ENCODE measurements at places on chromosomes 1 and 21.
A peak's percentile ranks its signal among the peaks of the same experiment; 100 is the strongest.

- peak; percentile 94 for DNase-seq
Measured at GRCh38 chr1:23473037-23473800, 10.8 kb downstream of the ASAP3 start.

- peak; percentile 71 for DNase-seq
Measured at GRCh38 chr1:202365092-202365815, 16.8 kb downstream of the PPP1R12B start.

- no peak for DNase-seq
Measured at GRCh38 chr1:216627252-216627651, 96.0 kb downstream of the ESRRG start.

DNA sequence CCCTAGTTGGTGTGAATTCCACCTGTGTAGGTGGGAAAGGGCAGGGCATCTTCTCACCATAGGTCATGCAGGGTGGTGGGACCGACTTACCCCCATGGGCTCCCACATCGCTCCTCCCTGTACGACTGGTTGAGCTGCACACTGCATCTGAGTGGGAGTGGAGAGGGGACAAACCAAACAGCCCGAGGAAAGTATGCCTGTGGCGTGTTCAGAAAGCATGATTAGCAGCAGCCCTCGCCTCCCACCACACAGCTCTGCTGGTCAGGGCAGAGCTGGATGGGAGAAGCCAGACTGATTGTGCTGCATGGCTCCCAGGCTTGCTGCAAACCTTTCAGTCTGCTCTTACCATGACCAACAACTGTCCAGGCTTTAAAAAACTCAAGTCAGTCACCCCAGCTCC, 24.4 kb downstream of the VANGL1 start:
- no peak for DNase-seq

DNA sequence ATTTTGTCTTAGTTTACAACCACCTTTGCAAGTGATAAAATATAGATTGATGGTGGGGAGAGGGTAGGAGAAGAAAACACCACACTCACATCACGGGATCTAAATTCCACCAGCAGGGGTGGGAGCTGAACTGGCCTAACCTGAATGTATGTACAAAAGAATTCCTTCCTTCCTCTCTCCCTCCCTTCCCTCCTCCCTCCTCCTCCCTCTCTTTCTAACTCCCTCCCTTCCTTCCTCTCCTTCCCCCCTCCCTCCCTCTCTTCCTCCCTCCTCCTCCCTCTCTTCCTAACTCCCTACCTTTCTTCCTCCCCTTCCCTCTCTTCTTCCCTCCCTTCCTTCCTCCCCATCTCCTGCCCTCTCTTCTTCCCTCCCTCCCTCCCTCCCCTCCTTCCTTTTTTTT, 40.2 kb downstream of the HIVEP3 start:
- DNase-seq = no peak

- DNase-seq = peak; percentile 34
Measured at GRCh38 chr1:11749203-11749689, 12.7 kb upstream of the C1orf167 start.

GRCh38 chr1:58829866-58830265, 46.0 kb upstream of the JUN start:
- DNase-seq = no peak

- DNase-seq = peak; percentile 57
Measured at GRCh38 chr1:213014642-213015041, 1.0 kb downstream of the ANGEL2 start.

DNA sequence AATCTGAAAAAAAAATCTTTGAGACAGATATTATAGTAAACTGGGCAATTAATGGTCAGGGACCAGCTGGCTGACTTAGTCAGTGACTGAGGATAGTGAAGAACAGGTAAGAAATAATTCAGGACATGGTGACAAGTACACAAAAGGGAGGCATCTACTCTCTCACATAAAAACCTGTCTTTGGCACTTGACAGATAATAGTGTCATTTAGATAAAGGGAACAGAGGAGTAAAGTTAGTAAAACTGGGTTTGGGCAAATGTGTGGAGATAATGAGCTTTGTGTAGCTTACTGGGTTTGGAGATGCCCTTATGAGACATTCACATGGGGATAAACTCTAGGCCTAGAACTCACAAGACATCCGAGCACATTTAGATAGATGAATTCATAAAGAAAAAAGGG, 4.0 kb downstream of the SSX2IP start:
- DNase-seq = no peak

DNA sequence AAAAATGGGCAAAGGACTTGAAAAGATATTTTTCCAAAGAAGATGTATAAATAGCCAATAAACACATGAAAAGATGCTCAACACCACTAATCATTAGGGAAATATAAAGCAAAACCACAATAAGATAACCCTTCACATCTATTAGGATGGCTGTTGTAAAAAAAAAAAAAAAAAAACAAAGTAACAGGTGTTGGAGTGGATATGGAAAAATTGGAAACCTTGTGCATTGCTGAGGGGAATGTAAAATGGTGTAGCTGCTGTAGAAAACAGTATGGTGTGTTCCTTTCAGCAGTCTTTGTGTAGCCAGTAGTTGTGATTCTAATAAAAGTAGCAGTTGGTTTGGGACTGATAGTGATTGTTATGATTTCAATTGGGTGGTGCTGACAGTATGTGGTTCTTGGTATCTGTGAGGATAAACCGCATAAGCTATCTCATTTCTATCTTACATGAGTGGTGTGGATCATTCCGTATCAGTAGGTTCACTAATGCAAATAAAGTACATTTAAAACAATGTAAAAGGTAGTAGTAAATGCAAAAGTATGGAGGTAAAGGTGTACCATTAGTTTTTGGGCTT, 19.9 kb downstream of the MAN1A2 start:
- no peak for DNase-seq

DNA sequence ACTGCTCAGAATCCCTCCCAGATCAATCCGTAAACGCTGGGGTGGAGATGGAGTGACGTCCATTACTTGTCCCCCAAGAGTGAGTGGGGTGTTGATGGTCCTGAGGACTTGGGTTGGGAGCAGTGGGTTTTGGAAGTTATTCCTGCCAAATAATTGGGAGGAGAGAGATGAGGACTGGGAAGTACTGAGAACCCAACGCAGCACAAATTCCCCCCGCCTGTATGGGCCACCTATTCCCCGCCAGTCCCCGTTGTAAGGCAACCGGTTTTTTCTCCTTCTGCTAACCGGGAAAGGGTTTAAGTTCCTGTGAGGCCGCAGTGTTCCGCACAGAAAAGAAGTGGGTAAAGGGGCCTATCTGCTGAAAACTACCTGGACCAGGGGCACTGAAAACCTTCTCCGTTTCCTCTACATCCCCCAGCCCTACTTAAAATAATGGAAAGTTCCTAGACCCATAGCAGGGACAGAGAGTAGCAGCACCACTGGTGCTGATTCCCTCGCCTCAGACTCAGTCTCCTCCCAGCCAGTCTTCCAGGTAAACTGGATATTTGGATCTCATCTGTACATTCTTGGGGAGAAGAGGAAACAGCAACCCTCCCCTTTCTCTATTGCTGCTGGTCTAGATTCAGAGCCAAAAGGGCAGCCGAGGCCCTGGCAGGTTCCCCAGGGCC, 738 bp downstream of the LURAP1 start:
- DNase-seq = no peak

GRCh38 chr1:5856246-5856815, 135.9 kb downstream of the NPHP4 start:
- DNase-seq = peak; percentile 16

DNA sequence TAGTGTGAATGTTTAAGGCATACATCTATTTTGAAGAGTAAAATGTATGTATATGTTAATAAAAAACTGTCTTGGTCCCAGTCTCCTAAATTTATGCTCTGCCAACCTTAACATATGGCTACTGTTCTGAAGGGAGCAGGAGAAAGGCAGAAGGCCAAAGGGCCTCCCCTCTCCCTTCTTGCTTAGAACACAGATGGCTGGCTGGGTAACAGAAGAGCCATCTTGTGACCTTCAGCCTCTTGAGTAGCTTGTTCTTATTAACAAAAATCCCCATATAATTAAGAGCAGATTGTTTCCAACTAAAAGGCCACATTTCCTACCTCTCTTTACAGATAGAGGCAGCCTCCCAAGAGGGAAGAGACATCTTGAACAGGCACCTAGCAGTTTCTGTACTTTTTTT, 36.1 kb downstream of the EPB41 start:
- DNase-seq = no peak

GRCh38 chr1:17335821-17336710, 28.1 kb downstream of the PADI4 start:
- DNase-seq = peak; percentile 41

- no peak for DNase-seq
Measured at GRCh38 chr1:244019982-244020485, 31.0 kb upstream of the ZBTB18 start.

DNA sequence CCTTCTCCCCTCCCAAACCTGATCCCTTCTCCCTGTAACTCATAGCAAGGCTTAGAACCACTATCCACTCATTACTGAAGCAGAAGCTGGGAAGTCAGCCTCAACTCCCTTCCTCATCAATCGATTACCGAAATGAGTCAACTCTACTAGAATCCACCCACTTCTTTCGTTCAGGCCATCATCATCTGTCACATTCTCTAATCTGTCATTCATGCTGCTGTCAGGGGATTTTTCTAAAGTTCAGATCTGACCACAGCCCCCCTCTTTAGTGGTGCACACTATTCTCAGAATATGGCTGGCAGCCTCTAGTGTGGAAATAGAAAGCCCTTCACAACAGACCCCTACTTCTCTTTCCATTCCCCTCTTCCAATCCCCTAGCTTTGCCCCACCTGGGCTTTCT, 5.1 kb downstream of the NT5C1A start:
- DNase-seq = no peak

DNA sequence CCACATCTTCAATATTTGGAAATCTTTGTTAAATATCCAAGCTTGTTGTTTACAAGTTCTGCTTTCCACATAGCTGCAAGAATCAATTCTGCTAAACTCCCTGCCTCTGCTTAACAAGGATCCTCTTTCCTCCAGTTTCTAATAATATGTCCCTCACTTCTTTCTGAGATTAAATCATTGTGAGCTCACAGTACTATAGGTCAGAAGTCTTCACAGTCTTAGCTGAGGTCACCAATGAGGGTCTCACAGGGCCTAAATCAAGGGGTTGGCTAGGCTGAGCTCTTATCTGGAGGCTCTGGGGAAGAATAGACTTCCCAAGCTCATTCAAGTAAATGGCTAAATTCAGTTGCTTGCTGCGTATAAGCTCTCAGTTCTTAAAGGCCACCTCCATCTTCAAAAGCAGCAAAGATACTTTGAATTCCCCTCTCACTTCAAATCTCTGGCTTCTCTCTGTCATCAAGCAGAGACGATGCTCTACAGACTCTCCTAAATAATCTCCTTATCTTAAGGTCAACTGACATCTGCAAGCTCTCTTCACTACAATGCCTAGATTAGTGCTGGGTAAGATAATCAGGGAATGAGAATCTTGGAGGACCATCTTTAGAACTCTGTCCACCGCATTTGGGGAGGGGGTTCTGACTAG, 175.3 kb downstream of the PLPPR4 start:
- DNase-seq = peak; percentile 27

DNA sequence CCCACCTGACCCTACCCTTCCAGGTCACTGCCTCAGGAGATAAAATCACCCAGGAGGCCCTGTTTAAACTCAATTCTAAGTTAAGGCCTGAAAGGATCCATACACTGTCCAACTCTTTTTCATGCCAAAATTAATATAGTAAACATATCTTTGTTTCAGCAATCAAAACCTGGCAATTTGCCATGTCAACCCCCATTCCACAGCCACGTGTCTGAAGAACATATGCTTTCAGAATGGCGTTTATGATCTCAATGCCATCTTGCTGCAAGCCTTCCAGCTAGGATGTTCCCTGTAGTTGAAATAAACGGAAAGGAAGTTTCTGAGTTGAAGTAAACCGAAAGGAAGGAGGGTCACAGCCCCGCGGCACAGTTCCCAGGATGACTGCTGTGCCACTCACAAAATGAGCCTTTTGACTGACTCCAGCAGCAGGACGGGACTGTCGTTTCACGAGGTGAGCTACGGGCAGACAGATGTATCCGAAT, 472.0 kb downstream of the SMYD3 start:
- no peak for DNase-seq

DNA sequence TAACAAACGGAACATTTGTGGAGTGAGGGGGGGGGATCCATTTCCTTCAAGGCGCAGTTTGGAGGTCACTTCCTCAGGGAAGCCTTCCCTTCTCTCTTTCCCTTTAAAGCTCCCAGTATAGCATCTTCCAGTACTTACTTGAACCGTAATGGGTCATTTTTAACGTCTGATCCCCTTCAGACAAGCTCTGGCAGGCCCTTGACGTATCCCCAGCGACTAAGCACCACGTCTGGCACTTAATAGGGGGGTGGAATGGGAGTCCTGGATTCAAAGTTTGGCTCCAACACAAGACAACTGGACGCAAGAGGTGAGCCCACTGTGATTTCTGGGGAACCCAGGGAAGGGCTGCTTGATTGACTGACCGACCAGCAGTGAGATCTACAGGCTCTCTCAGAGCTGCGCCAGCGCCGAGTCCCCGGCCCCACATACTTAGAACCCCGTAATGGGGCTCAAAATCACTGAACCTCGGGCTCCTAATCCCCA, 441 bp downstream of the YARS1 start:
- no peak for DNase-seq

DNA sequence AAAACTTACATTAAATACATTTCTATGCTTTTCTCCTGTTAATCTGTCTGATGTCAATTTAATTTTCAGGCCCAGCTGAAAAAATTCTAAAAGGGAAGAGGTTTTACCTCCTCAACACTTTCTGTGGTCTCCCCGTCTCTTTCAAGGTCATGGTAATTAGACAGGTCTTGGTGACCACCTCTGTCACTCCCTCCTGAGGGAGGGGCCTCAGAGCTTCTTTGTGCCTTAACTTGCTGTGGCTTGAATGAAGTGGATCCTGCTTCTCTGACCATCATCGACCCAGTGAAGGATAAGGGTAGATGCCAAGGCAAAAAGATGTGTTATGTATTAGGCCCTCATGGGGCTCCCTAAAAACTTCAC, 40.8 kb upstream of the OSBPL9 start:
- no peak for DNase-seq

GRCh38 chr1:6625584-6626149, 999 bp downstream of the THAP3 start:
- peak; percentile 42 for DNase-seq

GRCh38 chr1:182348961-182349747, 42.4 kb downstream of the GLUL start:
- DNase-seq = peak; percentile 25

DNA sequence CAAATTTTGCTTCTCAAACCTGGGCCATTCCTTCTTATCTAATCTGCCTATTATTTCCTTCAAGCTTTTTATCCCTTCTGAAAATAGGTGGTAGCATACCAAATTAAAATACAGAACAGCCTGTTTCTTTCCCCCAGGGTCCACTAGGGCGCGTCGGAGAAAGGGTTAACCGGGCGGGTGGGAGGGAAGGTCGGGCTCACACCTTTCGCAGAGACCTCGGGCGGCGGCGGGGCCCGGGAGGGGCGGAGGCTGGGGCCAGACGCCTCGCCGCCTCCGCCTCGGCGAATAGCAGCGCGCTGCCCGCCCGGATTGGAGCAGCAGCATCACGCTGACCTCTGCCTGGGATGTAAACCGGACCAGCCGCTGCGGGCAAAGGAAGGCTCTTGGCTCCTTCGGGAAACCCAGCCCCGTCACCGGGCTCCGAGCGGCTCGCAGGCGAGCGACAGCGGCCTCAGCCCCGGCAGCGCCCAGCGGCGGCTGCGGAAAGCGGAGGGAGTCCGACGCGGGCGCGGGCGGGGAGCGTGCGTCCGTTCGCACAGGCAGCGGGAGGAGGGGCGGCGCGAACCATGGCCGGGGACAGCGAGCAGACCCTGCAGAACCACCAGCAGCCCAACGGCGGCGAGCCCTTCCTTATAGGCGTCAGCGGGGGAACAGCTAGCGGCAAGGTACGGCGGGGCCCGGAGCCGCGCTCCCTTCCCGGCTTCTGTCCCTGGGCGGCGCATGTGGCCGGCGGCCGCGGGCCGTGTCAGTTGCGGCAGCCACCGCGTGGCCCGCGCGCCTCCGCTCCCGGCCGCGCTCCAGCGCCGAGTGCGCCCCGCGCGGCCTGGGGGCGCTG, at the start of gene UCK2:
TSS of gene UCK2 (plus strand) at position 347 of the 835 bp plus-strand sequence. CDS start at position 567, 220 bp downstream.
- DNase-seq = peak; percentile 74

Data from amniotic epithelial cell (primary cell).